ENCODE measurements at places on chromosomes 16 and 17.

DNA sequence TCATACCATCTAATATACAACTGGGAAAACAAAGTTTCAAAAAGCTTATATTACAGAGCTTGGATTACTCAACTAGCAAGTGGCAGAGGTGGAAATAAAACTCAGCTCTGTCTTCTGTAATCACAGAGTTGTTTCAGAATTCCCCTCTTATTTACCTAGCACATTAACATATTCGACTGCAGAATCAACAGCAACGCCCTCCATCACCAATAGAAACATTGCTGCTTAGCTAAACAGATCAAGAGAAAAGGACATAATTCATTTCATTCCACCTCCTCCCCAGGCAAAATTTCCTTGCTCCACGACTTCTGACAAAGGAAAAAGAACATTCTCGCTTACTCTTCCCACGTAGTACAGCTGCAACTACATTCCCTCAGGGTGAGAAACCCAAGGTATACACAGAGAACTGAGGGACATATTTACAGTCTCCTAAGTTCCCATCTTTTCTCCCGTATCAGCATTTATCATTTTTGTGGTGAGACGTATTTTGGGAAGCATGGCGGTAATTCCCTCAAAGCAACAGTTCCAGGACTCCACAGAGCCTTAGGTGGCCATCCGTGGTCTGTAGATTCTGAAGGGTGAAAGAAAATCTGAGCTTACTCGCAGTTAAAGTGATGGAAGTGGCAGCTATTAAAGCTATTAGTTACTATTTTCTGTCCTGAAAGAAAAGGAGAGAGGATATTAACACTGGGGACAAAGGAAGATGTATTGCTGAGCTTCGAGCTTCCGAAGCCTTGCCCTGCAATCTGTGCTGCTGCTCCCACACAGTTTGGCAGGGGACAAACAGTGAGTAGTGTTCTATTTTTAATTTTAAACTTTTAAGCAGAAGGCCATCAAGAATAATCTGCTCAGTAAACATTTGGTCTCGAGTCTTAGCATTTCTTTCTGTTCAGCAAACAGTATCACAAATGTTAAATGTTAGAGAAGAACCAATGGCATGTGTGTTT lies 1296.2 kb downstream of the CDH8 start:
- no peak for DNase-seq
- H3K4me3 ChIP-seq, result no peak overlapping the region
- no peak overlapping the region for H3K27ac ChIP-seq

GRCh38 chr17:7477392-7478275 lies 1.8 kb downstream of the ZBTB4 start:
- H3K36me3 ChIP-seq, result no peaks in the 10 kb centered on the region
- no peak overlapping the region for H3K27ac ChIP-seq
- DNase-seq, result no peak
- H3K4me1 ChIP-seq, result peaks cover 20% of the 10 kb centered on the region
- H3K4me3 ChIP-seq, result peak overlapping the region; percentile 41

DNA sequence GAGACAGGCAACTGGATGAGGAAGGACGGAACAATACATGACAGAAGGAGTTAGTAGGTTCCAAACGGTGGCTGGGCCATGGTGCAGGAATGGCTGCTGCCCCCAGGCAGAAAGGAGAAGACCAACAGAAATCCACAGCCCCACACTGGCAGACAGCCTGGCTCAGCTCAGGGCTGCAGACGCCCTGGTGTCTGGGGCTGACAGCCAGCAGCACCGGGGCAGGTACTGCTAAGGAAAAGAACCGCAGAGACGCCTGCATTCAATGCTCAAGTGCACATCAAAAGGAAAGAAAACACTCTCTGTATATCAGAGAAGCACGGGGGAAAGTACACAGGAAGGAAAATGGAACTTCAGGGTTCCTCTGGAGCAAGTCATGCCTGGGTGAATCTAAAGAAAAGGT lies 53.4 kb downstream of the GAS7 start:
- H3K4me3 ChIP-seq, result no peak overlapping the region
- no peak for DNase-seq
- H3K27ac ChIP-seq, result no peak overlapping the region
- no peaks in the 10 kb centered on the region for H3K27me3 ChIP-seq

- H3K4me1 ChIP-seq, result no peaks in the 10 kb centered on the region
- no peak for DNase-seq
- no peaks in the 10 kb centered on the region for H3K27me3 ChIP-seq
- no peak overlapping the region for H3K27ac ChIP-seq
- no peak overlapping the region for H3K4me3 ChIP-seq
These were observed 84.5 kb downstream of the SEC14L1 start for GRCh38 chr17:77225265-77225664.

DNA sequence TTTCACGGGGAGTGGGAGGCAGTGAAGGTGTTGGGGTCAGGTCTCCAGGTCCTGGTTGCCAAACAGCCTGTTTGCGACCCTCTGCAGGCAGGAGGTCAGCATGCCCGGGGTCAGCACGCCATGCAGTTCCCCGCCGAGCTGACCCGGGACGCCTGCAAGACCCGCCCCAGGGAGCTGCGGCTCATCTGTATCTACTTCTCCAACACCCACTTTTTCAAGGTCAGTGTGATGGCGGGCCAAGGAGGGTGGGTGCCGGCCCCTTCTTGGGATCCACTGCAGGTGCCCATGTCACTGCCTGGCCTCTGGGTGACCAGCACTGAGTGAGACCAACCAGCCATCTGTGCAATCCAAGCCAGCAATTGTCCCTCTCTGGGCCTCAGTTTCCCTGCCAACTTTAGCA lies 21.3 kb downstream of the ADGRG5 start:
- H3K36me3 ChIP-seq, result peaks cover 9% of the 10 kb centered on the region
- no peak for DNase-seq
- no peaks in the 10 kb centered on the region for H3K27me3 ChIP-seq
- H3K4me1 ChIP-seq, result no peaks in the 10 kb centered on the region

GRCh38 chr16:57867000-57867561 lies 64.8 kb upstream of the KIFC3 start:
- no peak overlapping the region for H3K4me3 ChIP-seq
- no peak overlapping the region for H3K27ac ChIP-seq
- H3K4me1 ChIP-seq, result peaks cover 5% of the 10 kb centered on the region
- DNase-seq, result no peak
